ENCODE measurements at places on chromosomes 11 and 22.

- no peak for DNase-seq
These were observed 83.8 kb upstream of the FIBIN start for GRCh38 chr11:26909991-26910591.

DNA sequence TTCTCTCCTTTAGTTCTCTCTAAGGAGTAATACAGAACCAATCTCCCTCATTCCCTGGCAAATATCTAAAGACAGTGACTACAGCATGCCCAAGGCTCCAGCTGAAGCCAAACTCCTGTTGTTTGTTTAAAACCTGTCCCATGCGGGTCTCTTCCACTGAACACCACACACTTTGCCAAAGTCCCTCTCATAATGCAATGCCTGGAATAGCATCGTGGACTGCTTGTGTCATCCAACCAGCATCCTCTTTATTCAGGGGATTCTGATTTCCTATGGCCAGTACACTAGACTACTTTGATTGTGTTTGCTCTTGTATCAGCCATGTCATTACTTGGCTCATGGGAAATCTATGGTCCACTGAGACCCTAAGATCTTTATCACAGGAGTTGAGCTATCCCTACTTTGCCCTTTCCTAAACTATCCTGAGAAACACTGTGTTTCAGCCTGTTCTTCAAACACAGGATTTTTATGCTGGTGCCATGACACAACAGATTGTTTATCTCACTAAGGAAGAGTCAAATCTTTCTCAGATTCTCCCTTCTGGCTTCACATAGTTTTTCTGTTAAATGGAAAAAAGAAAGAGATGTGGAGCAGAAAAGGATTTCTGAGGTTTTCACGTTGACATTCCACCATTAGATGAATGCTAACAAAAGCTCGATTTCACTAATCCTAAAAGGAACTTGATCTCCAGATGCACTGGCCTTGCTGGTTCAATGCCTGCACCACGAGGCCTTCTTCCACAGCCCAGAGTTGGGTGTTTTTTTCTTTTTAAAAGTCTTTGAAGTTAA lies 15.9 kb upstream of the IRAG1 start:
- DNase-seq = no peak

DNA sequence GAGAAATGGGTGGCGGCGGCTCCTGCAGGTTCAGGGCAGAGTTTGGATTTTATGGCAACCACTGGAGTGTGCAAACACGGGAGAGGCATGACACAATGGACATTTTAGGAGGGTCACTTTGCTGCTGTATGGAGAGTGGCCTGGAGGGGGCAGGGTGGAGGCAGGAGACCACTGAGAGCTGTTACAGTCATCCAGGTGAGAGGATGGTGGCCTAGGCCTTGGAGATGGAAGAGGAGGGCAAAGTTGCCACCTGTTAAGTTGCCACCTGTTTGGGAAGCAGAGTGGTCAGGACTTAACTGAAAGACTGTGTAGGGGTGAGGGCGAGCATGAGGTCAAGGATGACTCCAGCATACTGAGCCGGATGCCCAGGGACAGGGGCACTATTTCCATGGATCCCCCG lies 2.3 kb upstream of the RAD9A start:
- DNase-seq = no peak

DNA sequence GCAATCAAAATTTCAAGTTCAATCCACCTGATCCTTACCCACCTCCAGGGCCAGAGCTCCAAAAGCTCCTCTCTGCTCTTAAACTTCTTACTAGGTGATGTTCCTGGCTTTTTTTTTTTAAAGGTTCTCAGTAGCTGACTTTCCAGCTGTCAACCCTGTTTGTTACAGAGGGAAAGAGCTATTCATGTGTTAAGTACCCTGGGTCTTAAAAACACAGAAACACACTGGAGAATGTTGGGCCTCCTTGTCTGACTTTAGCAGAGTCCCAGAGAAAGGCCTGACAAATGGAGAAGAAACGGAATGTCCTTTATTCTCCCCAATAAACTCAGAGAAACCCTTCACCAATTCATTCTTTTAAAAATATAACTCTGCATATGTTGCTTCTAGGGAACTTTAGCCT lies 3.2 kb downstream of the LRRC4C start:
- no peak for DNase-seq

GRCh38 chr11:10488934-10489691 lies 34.0 kb downstream of the AMPD3 start:
- DNase-seq = no peak

Measured in stimulated activated CD4-positive, alpha-beta T cell treated with anti-CD3 and anti-CD28 coated beads, Interleukin-4, amount 100 ng/mL, for 48 hours (primary cell).